Activated T-helper 1 cell treated with anti-CD3 and anti-CD28 coated beads, Interleukin-12 subunit alpha, Interleukin-12 subunit beta, Interleukin-2, Interleukin-4 antibody, amounts not matched to agents 30 ng/mL and 10 ng/mL and 1 ng/mL, durations not matched to agents 14 hours and 24 hours and 36 hours (primary cell): ENCODE measurements at places on chromosomes 3 and 15. TPM values are rescaled to one million over a fixed set of nuclear protein-coding genes. Genes with fewer than 3 reads are reported as not detected.

Gene C2CD4A
- total RNA-seq, result 0.13 and 0.17 TPM in 2 replicates

Gene MLF1
- 0.78 and 0.83 TPM in 2 replicates for total RNA-seq

Gene LRRK1
- 1.9 and 2.0 TPM in 2 replicates for total RNA-seq

Gene SLC6A1
- total RNA-seq, result not detected in 2 replicates

Gene SCAMP5
- 2.0 and 3.5 TPM in 2 replicates for total RNA-seq

Gene GABPB1
- total RNA-seq, result 80.7 and 81.0 TPM in 2 replicates
